CD4-positive, alpha-beta T cell treated with Interleukin-15 for 4 hours (primary cell): ENCODE measurements at places on chromosomes 2 and 18.
A peak's percentile ranks its signal among the peaks of the same experiment; 100 is the strongest.

DNA sequence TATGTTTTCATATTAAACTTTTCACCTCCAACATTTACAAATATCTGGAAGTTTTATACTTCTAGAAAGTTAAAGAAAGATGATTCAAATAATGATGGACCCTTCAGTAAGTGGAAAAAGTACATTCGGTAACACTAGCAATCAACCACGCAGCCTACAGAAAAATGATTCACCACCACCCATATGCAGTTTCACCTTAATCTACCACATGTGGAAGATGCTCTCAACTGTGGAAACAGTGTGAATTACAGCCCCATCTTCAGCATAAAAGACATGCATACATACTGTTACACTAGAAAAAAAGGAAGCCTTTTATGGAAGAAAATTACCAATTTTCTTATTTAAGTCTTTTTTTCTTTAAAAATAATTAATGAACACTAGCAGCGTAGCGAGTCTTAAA lies 1.1 kb downstream of the SLC38A11 start:
- no peak for DNase-seq

DNA sequence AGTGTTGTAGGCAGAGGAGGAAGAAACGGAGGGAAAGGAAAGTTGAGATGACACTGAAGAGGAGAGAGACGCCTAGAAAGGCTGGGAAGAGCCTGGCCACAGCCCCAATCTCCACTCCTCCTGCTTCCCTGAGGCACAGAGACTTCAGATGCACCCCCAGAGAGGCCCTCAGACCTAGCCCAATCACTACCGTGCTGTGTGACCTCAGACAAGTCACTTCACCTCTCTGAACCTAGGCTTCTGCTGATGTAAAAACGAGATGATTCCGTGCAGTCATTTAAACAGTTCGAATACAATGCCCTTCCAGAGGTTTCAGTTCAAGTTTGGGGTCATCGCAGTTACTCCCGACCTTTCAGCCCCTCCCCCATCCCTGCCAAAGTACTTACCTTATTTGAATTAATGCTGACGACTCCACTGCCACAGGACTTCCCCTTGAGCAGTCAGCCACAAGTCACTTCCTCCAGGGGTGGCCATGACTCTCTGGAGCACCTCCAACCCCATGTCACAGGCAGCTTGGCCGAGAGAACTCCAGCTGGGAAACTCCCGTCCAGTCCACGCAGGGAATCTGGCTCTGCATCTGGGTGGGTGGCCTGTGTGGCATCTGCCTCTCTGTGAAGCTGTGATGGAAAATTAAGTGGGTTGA lies 105.2 kb upstream of the ID2 start:
- DNase-seq = peak; percentile 25

- no peak for DNase-seq
Measured at GRCh38 chr2:142052220-142052863, 78.5 kb downstream of the LRP1B start.

- no peak for DNase-seq
Measured at GRCh38 chr18:74577019-74577418, 20.7 kb upstream of the ZNF407 start.

- peak; percentile 54 for DNase-seq
Measured at GRCh38 chr2:55049043-55049820, 1.0 kb downstream of the RTN4 start.

- no peak for DNase-seq
Measured at GRCh38 chr2:4269885-4270284, 566.5 kb downstream of the DCDC2C start.

GRCh38 chr2:236582968-236583367 lies 13.3 kb downstream of the ACKR3 start:
- DNase-seq = no peak

- peak; percentile 61 for DNase-seq
Measured at GRCh38 chr2:219552382-219553167, 8.7 kb downstream of the TMEM198 start.

GRCh38 chr2:56262241-56262640 lies 78.5 kb downstream of the CCDC85A start:
- no peak for DNase-seq

DNA sequence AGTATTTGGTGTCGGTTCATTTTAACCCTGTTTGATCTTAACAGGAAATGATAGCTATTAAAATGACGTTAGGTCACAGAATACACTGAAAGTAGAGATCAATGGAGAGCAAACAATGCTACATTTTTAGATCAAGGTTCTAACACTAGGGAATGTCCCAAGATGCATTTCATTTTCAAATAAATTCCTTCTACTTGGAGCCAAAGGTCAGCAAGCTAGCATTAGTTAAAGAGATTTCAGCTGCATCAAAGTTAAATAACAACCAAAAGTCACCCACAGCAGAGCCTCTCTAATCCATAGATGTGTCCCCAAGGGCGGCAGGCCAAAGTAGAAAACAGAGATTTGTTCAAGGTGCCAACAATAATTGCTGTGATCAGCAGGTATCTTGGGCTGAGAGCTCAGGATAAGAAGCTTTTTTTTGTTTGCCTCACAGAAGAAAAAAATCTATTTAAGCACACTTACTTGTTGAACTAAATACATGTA lies 1233.6 kb upstream of the TMEFF2 start:
- DNase-seq = no peak

GRCh38 chr2:231677632-231678104 lies 30.7 kb upstream of the PTMA start:
- peak; percentile 88 for DNase-seq

GRCh38 chr18:79917853-79918614 lies 33.4 kb downstream of the SLC66A2 start:
- DNase-seq = no peak

DNA sequence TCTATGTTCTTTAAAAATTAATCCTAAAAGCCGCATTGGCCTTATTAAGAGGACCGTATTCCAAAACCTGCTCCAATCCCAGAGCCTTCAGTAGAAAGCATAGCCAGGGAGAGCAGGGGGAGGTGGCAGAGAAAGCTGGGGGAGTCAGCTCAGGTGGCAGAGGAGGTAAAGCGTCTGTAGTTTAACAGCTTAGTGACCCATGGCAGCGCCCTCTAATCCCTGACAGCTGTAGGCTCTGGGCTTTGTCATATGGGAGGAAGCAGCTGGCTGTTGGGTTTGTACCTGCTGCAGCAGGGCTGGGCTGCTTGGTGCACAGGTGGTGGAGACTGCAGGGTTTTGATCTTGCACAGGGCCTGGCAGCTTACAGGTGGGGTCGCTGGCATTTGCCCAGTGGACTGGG lies 50.6 kb downstream of the THNSL2 start:
- no peak for DNase-seq

GRCh38 chr2:98391581-98392270 lies 45.5 kb downstream of the CNGA3 start:
- no peak for DNase-seq

DNA sequence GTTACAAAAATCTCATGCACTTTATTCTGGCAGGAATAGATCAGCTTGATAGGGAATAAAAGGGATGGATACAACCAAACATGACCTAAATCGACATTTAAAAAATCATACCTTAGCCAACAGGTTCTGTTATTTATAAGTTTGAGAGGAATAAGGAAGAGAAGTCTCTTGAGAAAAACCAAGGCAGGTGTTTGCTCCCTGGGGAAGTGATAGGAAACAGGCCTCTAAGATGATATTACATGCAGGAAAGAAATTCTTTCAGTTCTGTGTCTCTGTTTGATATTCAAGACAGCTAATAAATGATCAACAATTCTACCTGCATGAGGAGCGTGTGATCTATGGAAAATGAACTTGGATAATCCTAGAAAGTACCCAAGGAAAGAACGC lies 184.8 kb upstream of the ZEB2 start:
- DNase-seq = no peak

DNA sequence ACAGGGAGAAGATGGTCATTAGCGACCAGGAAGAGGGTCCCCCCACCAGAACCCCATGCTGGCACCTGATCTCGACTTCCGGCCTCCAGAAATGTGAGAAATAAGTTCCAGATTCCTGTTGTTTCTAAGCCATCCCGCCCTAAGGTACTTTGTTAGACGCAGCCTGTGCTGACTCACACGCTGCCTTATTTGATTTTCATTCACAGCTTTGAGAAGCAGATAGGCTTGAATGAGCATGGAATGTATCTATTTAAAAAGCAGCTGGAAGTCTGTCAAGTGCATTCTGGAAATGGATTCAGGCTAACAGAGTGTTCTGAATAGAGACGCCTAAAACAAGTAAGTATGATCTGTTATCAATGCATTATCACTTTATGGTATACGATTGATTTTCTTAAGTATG lies 8.3 kb upstream of the IL1R2 start:
- no peak for DNase-seq

DNA sequence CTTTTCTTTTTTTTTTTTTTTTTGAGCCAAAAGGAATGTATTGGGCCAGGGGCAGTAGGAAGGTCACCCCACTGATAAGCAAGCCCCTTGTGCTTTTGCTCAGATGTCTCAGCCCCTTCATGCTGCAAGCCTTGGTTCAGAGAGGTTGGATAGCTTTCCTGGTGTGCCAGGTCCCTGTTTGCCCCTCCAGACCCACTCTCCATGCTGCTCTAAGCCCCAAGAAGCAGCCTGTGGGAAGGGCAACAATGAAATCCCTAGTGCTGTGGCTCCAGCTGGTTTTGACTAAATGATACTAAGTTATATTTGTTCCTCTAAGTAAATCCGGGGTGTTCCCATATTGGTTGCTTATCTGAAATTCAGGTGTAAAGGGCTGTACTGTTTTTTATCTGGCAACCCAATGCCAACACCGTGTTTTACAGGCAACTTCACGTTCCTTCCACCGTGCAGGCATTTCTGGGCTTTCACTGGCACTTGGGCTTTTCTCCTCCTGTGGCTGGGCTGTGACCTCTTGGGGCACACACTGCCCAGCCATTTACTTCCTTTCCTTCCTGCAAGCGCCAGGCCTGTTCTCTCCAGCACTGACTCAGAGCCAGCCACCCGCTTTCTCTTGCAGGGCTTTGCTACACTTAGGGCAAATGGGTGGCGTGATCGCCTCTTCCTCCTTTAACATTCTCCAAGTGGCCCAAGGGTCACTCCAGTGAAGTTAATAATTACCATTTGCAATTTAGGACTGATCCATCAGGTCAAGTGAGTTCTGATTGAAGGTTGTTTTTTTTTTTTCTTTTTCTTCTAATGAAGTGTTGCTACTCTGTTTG lies 21.6 kb downstream of the MERTK start:
- DNase-seq = no peak

DNA sequence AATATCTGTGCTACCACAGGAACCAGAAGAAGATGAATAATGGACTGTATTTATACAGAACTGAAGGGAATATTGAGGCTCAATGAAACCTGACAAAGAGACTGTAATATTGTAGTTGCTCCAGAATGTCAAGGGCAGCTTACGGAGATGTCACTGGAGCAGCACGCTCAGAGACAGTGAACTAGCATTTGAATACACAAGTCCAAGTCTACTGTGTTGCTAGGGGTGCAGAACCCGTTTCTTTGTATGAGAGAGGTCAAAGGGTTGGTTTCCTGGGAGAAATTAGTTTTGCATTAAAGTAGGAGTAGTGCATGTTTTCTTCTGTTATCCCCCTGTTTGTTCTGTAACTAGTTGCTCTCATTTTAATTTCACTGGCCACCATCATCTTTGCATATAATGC lies 1399.9 kb downstream of the DPP10 start:
- no peak for DNase-seq

DNA sequence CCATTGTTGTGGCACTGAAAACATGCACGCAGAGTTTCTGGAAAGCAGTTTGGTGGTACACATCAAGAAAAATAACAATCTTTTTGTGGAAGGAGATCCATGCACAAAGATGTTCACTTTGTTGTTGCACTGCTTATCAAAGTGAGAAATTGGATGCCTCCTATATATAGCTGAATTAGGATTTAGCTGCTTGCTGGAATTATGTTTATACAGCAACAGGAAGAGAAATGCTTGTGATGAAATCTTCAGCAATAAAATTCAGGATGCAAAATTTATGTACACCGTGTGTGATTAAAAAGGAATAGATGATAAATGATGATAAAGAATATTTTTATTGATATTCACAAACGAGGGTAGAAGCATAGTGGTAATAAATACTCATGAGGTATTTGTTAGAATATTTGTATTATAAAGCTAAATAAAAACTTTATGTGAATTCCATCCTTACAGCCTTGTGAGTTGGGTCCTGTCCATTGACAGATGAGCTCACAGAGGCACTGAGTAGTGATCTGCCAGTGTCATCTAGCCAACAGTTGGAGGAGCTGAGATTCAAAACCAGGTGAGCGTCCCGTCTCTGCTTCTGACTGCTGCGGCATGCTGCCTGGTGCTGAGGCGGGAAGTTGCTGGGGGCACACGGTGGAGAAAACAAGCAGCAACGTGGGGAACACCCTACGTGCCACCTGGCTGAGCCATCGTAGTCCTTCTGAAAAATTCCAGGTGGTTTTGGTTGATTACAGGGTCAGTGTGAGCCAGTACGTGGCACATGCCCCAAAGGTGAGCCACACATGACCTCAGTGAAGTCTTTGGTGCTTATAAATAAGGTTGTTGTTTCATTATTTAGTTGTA lies 80.2 kb downstream of the ASAP2 start:
- no peak for DNase-seq

DNA sequence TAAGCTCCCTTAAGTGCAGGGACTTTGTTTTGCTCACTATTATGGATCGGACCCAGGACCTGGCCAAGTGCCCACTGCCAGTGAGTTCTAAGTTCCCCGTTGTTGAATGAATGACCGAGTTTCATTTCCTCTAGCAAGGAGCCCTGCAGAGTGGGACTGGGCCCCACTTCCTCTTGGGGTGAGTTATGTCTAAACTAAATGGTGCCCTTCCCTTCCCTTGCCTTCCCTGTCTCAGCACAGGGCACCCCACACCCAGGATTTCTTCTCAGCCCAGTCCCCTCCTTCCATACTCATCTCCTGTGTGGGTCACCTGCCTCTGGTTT lies 195.3 kb upstream of the HS6ST1 start:
- DNase-seq = peak; percentile 4

DNA sequence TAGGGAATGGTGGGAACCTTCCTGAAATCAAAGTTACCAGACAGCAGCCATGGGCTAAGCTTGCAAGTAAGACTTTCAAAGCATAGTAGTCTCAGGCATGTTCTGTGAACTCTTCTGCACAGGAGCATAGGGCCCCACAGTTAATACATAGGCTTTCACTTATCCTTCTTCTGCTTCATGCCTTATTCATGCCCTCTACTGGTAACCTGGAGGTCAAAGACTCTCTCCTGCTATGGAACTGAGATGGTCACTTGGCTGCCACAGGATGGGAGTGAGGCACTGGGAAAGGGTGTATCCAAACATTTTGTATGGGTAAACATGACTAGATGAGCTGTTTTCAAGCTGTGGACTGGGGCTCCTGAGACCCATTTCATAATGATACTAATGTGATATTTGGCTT lies 49.1 kb upstream of the ZNF638 start:
- no peak for DNase-seq
